ENCODE measurements at places on chromosomes 7 and 10.

DNA sequence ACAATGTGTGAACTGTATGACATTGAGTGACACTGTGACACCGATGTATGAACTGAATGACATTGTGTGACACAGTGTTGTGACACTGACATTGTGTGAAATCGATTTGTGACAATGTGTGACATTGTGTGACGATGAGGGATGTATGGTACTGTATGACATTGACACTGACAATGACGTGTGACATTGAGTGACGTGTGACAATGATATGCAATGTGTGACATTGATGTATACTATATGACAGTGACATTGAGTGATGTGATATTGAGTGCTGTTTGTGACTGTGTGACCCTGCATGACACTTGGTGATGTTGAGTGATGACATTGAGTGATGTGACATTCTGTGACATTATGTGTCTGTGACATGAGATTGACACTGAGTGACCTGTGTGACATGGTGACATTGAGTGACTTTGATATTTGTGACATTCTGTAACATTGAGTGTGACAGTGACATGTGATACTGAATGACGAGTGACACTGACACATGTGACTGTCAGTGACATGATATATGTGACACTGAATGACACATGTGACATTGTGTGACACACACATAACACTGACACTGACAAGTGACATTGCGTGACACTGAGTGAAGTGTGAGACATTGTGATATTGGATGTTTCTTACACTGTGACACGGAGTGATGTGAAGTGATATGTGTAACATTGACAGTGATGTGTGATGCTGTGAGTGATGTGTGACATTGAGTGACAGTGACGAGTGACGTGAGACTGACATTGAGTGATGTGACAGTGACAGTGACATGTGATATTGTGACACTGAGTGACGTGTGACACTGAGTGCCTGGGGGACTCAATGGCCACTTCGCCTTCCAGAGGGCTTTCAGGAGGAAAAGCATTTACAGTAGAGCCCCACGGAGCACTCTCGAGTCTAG lies 167.5 kb downstream of the PRKAG2 start:
- no peak for DNase-seq

DNA sequence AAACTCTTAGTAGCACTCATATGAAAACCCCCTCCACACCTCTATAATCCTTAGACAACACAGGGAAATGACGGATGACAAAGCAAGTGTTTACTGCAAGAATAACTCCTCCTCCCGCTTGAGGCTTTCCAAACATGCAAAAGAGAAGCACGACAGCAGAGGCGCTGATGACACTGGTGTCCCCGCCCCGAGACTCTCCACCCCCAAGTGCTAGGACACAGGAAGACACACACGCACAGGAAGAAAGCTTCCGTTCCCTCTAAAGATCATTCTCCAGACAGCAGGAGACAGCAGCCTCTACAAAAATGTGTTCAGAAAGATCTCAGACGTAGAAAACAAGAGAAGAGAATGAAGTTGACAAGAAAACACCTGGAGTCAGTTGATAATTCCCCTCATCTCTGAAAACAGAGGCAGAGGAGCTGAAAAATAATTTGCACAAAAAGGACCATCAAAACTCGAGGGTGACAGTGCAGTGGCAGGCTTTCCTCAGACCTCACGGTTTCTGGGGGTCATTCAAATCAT lies 90.2 kb downstream of the DLG5 start:
- DNase-seq = no peak

GRCh38 chr7:15753887-15754579 lies 67.5 kb upstream of the MEOX2 start:
- DNase-seq = no peak

DNA sequence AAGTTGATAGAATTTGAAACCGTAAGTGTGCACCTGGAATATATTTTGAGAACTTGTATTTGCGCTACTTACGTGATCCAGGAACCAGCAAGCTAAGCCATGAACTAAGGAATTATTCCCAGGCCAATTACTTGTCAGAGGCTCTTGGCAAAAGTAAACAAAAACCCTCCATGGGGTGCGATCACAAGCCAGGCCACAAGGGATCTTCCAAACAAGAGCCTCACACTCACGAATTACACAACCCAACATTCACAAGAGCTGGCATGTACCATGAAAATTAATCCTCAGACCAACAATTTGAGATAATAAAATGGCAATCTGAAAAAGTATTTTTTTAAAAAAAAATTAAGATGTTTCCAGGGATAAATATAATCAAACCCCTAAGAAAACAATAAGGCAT lies 467.0 kb upstream of the AKR1E2 start:
- no peak for DNase-seq

DNA sequence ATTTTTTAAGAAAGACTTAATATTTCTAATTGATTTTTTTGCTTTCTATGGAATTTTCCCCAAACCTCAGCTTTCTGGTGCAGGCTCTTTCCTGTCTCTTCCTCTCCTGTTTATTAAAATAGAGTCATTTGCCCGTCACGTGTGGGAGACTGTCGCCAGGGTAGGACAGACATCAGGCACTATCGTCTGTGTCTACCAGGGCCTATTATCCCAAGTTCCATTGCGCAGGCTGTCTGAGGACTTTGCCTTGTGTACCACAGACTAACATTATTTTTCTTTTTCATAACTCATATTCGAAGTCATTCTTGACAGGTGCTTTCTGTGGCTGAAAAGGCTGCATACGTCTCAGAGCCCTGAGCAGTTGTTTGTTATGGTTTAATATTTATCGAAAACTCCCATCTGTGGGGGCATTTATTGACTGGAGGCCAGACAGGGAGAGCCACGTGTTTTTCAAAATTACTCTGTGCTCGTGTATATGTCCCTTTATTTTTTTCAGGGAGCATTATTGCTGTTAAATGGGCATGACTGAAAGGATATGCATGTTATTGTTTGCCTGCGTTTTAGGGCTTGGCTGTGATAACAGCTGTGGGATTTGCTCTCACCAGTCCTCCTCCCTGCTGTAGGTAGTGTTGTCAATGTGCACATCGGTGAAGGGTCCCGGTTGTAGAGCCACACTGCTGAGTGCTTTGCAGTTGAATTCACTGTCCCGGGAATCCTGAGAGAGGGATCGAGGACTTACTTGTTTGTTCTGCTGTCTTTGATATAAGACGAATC lies 89.8 kb downstream of the CAMK1D start:
- DNase-seq = no peak

DNA sequence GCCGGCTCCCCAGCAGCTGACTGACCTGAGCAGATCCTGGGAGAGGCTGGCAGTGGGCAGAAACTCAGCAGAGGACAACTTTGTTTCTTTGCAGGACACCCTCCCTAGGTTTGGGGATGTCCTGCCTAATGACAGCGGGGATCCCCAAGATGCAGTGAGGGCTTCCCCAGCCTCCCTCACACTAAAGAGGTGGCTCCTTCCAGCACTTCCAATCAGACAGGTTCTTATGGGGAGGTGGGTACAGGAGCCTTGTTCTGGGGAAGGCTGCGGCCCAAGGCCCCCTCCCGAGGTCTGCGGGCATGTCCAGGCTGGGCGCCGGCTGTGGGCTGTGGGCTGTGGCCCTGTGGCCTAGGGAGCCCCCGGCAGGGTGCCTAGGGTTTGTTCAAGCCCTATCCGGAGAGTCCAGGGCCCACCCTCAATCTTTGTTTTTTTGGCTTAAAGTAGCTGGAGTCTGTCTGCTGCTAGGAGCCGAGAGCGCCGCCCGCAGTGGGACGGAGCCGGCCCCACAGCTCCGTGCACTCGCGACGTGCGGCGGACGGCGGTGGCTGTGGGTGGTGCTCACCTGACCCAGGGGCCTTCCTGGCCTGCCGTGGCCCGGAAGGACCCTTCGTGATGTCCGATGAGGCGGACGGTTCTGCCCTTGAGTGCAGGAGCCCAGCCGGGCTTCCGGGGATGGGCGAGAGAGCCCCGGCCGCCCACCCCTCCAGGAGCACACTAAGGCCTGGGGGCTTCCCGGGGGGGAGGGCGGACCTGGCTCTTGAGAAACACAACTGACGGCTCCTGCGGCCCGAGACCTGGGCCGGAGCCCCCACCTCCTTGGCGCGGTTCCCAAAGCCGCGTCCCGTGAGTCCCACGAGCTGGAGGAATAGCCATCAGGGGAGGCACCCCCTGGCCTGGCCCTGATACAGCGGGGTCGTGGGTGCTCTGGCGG lies 57.2 kb downstream of the PDGFA start:
- DNase-seq = no peak

- no peak for DNase-seq
Observed at GRCh38 chr10:121796342-121796741, 131.5 kb downstream of the ATE1 start.

GRCh38 chr7:52726493-52726892 lies 308.9 kb upstream of the POM121L12 start:
- no peak for DNase-seq

- no peak for DNase-seq
Observed at GRCh38 chr7:30702200-30702599, 19.9 kb upstream of the CRHR2 start.

GRCh38 chr7:142647749-142648148 lies 101.5 kb upstream of the PRSS1 start:
- no peak for DNase-seq

DNA sequence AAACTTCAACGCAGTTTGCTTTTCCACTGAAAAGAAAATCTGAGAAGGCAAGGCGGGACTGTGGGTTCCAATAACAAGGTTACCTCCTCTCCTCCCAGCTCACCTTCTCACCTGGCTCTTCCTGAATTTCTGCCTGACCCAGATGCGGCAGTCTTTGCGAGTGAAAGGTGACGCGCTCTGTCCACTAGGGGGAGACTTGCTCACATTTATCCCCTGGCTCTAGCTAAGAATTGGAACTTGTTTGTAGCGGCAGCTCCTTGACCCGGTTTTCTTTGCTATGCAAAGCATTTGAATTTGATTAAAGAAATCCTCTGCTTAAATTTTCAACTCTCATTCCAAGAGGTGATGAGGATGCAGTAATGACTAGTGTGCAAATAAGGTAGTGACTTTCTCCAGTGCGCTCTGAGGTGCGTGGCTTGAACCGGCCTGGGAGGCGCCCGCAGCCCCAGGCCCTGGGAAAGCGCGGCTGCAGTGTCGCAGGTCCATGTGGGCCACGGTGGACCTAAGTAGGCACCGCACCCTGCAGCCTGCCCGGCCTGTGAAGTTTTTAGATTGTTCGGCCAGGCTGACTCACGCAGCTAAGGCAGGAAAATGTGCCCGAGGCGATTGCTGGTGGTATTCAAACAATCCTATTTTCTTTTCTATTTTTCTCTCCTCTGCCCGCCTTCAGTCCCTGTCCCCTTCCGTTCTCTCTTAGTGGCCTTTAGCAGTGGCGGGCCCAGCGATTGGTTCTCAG lies 336.9 kb upstream of the NPSR1 start:
- no peak for DNase-seq

DNA sequence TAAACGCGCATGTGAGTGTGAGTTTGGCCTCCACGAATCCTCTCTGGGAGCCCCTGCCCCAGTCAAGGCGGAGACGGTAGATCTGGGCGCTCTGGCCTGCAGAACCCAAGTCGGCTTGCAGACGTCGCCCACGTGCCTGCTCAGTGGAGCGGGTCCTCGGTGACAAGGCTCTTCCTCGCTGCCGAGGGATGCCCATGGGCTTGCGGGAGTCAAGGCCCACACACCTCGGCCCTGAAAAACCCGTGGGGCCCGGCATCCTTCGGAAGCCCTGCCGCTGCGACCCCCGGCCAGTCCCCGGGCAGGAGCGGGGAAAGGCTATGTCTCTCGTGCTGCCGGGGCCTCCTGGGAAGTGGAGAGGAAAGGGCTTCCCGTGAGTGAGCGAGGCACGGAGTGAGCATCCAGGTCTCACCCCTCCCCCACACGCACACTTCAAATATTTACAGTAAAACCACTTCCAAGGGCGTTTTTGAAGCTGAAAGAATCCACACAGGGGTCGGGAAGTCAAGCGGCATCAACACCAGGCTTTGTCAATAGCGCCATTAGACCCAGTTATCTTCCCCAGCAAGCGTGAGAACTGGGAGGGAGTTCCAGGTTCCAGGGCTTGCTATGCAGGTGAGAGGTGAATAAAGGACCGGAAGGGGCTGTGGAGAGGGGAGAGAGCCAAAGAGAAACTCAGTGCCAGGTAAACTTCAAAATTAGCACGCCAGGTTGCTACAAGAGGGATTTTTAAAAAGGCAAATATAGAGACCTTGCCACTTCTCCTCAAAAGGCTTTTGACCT lies 1.1 kb upstream of the MNX1 start:
- no peak for DNase-seq

DNA sequence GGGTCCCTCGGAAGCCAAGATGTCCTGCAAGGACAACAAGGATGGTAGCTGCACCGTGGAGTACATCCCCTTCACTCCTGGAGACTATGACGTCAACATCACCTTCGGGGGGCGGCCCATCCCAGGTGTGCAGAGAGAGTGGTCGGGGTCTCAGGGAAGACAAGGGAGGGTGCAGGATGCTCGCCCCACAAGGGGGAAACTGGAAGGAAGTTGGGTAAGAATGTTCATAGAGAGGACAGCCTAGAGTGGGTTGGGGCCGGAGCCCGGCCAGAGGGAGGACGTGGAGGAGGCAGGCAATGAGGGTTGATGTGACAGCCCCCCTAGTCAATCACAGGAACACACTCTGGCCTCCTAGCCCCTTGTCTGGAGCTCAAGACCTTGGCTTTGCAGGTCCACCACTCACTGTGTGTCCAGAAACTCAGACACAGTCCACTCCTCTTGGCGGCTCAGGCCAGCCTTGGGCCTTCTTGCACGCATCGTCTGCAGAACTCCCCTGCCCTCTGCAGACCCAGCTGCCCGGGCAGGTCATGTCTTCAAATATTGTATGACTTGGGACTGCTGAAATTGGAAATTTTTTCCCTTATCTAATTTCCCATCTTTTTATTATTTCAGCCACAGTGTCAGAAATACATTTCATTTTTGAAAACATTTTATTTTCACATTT lies 15.7 kb upstream of the ATP6V1F start:
- no peak for DNase-seq

GRCh38 chr10:3719024-3719843 lies 65.8 kb downstream of the KLF6 start:
- no peak for DNase-seq

GRCh38 chr10:32954545-32955298 lies 3.3 kb downstream of the ITGB1 start:
- no peak for DNase-seq

DNA sequence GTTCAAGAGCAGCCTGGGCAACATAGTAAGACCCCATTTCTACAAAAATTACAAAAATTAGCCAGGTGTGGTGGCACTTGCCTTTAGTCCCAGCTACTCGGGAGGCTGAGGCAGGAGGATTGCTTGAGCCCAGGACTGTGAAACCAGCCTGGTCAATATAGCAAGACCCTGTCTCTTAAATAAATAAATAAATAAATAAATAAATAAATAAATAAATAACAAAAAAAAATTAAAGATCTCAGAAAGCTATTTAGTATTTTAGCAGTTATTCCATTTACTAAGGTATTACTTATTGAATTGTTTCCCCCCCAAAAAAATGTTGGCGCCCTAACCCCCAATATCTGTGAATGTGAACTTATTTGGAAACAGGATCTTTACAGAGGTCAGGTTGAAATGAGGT lies 50.8 kb upstream of the CPN1 start:
- no peak for DNase-seq

DNA sequence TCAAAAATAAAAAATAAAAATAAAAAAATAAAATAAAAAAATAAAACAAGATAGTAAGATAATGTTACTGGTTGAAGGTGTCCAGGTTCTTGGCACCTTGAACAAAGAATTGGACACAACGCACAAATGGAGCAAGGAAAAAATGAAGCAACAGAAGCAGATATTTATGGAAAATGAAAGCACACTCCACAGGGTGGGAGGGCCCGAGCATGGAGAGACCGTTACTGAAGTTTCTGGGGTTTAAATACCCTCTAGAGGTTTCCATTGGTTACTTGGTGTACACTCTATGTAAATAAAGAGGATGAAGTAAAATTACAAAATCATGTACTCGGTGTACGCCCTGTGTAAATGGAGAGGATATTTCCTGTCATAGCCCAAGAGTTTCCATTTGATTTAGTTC lies 15.7 kb upstream of the PFKP start:
- DNase-seq = no peak

All from HS-27A (cell line).